ENCODE measurements at places on chromosomes 5 and 9.

GRCh38 chr5:149860801-149861322 lies 83.7 kb downstream of the PDE6A start:
- no peak for DNase-seq

DNA sequence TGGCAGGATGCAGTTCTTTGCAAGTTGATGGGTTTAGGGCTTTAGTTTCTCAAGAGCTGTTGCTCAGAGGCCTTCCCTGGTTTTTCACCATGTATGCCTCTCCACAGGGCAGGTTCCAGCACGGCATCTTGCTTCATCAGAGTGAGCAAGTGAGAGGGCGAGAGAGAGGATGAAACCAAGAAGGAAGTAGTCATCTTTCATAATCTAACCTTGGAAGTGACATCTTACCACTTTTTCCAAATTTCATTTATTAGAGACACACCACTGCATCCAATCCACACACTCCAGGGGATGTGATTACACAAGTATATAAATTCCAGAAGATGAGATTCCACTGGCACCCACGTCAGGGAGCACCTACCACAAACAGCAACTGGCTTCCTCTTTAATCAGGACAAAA lies 294.4 kb downstream of the MARCHF11 start:
- DNase-seq: no peak

DNA sequence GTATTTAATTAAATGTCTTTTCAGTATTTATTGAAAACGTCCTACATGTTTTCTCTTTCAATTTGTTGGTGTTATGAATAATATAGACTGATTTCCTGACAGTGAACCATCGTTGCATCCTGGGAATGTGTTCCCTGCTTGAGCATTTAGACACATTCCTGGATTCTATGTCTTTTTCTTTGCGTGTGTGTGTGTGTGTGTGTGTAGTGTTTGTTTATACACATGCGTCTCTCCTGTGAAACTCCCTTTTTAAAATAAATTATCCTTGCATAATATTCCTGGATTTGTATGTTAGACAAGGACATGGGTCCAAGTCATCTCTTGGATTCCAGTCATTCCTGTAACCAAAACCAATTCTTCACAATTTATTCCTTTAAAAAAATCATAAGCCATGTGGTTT lies 153.4 kb downstream of the HSPA4 start:
- no peak for DNase-seq

- no peak for DNase-seq
Observed at GRCh38 chr5:25393957-25394356, 749.2 kb upstream of the CDH10 start.

DNA sequence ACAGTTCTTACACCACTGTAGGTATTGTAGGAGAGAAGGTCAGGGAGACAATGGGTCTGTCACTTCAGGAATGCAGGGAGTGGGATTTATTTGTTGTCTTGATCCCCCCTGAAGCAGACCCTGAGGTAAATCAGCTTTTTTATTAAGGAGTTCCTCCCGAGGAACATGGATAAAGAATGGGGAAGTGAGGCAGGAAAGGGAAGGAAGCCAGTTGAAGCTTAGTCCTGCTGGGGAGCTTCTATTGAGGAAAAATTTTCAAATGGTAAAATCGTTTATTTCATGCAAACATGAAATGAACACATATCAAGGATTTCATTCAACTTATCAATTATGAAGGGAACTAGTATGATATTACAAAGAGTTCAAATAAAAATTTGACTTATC lies 318.6 kb upstream of the PIK3R1 start:
- no peak for DNase-seq

DNA sequence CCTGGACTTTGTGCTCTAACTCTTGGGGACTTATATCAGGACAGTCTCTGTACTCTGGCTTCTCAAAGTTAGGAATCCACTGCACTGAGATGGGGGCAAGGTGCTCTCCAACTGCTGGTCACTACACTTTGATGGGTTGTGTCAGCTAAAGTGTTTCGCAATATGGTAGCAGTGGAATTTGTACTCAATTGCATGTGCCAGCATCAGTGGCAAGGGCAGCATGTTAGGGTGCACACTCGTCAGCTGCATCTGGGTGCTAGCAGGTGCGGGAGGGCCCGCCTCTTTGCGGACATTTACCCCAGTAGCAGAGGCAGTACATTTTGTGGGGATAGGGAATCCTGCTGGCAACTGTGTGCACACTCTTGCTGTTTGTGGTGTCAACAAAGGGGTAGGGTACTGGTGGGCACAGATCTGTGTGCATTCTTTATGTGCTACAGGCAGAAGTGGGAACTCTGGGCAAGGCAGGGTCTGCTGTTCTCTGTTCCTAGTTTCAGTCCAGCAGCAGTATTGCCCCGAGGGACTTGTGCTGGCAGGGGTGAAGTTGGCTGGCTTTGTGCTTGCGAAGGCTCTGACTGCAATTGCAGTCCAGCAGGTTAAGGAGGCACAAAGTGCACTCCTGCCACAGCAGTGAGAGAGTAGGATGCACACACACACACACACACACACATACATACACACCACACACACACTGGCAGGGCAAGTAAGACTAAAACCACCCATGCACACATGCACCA lies 924.8 kb upstream of the CDH9 start:
- no peak for DNase-seq

- peak; percentile 15 for DNase-seq
Observed at GRCh38 chr5:33441241-33442177, 744 bp downstream of the TARS1 start.

Data from Calu3 (cell line).